ENCODE measurements at places on chromosomes 3 and 15.
A peak's percentile ranks its signal among the peaks of the same experiment; 100 is the strongest.

DNA sequence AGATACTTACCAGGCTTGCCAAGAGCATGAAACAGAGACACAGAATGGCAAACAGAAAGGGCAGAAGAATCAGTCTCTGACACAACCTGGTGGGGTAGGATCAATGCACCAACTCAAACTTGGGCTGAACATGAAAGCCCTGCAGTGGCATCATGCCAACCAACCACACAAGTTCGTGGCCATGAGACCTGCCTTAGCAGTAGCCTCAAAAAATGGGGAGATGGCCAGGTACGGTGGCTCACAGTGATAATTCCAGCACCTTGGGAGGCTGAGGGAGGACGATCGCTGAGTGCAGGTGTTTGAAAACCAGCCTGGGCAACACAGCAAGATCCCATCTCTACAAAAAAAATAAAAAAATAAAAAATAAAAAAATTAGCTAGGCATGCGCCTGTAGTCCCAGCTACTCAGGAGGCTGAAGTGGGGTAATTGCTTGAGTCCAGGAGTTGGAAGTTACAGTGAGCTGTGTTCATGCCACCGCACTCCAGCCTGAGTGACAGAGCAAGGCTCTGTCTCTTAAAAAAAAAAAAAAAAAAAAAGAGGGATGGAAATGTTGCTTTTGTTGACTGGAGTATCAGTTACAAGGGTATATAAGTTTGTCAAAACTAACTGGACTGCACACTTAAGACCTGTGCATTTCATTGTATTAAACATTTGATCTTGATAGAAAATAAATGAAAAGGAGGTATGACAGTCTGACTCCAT is 93.4 kb downstream of the XXYLT1 start:
- no peak for DNase-seq

DNA sequence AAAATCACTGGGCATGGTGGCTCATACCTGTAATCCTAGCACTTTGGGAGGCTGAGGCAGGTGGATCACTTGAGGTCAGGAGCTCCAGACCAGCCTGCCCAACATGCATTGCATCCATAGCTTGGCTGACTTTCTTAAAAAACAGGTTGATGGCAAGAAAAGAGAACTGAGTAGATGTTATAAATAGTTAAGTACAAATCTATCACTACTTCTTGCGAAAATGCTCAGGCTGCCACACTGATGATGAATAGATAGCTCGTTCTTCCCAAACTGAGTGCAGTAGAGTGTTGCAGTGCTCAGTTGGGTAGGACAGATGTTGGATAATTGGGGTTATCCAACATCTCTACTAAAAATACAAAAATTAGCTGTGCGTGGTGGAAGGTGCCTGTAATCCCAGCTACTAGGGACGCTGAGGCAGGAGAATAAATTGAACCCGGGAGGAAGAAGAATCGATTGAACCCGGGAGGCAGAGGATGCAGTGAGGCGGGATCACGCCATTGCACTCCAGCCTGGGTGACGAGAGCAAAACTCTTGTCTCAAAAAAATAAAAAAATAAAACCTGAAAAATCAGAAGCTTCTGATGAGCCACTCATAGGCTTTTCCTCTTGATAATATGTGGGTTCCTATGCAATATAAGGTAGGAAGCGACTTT is 1.2 kb downstream of the BTLA start:
- DNase-seq: peak; percentile 27

GRCh38 chr3:11140713-11141104 is 13.6 kb upstream of the HRH1 start:
- DNase-seq: no peak

DNA sequence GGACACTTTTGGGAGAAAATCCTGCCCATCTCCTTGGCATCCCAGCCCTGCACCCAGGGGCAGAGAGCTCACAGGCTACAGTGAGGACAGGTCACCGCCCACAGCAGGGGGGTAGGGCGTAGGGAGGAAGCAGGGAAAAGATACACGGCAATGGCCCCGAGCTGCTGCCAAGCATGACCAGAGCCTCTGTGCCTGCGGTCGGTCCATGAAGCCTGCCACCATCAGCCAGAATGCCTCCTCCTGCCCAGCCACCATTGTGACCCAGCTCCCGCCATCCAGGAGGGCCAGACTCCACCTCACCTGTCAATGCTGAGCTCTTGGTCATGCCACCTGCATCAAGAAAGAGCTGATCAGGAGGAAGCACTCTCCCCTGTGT is 230.7 kb downstream of the VPS13C start:
- no peak for DNase-seq

- DNase-seq: no peak
These were observed 51.6 kb downstream of the SUCLG2 start for GRCh38 chr3:67602816-67603215.

DNA sequence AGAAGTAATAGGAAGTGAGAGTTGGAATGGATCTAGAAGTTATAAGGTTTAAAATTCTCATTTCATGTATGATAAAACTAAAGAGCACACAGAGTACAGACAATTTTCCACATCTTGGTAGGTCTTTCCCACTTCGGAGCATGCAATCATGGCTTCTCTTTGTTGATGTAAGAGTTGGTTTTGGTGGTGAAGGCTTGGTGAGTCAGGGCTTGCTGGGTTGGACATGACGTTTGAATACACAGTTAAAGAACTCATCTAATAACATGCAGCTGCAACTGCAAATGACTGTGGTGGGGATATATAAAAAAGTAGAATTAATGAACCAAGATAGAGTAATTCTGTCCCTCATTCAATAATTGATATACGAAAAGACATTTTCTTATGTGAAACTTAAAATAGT is 39.5 kb upstream of the GRM7 start:
- no peak for DNase-seq

GRCh38 chr15:99009741-99010330 is 2.2 kb upstream of the PGPEP1L start:
- DNase-seq: no peak

DNA sequence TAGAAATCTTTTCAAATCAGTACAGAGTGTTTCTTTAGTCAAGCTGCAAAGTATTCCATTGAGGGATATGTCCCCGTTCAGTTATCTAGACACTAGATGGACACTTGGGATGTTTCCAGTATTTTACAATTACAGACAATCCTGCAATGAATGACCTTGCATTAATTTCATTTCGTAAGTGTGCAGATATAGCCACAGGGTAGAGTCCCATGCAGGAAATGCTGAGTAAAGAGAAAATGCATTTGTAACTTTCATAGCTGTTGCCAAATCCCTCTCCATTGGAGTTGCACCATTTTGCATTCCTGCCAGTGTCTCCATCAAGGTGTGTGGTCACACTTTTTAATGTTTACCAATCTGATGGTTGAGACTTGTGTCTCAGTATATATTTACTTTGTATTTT is 92.5 kb downstream of the LIPC start:
- no peak for DNase-seq

DNA sequence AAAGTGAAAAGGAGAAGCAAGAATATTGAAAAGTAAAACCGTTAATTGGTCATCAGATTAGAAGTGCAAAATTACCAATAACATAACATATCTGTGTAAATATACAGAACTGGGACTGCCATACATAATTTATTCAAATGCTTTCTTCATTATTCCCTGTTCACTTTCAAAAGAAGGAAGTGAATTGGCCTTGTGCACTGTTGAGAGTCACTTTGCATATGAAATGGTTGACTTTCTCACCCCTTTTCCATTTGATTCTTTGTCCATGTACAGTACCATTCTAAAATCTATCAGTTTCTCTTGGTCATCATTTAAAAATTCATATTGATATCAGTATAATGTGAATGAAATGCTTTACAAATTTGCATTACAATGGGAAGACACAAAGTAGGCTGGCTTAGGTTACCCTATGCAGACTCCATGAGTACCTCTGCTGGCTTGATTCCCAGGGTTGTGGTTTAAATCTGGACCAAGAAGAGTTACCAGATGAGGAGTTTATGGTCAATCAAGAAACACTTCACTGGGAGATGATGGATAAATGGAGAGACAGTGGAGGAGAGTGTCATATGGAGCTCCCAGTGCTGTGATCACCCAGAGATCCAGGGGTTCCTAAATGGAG is 210.9 kb upstream of the TOPAZ1 start:
- no peak for DNase-seq

GRCh38 chr3:15476378-15476777 is 45.1 kb downstream of the COLQ start:
- no peak for DNase-seq

DNA sequence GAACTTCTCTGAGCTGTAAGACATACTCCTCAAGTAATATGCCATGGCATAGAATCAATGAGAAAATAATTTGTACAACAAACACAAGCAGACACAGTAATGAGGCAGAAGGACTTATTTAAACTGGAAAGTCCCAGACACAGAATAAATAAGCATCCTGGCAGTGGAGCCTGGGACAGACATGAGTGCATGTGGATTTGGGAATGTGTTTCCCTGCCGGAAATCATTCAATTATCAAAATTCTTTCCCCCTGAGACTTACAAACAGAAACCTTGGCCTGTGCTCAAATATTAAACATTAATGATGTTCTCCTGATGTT is 520.1 kb downstream of the ROBO1 start:
- DNase-seq: no peak

DNA sequence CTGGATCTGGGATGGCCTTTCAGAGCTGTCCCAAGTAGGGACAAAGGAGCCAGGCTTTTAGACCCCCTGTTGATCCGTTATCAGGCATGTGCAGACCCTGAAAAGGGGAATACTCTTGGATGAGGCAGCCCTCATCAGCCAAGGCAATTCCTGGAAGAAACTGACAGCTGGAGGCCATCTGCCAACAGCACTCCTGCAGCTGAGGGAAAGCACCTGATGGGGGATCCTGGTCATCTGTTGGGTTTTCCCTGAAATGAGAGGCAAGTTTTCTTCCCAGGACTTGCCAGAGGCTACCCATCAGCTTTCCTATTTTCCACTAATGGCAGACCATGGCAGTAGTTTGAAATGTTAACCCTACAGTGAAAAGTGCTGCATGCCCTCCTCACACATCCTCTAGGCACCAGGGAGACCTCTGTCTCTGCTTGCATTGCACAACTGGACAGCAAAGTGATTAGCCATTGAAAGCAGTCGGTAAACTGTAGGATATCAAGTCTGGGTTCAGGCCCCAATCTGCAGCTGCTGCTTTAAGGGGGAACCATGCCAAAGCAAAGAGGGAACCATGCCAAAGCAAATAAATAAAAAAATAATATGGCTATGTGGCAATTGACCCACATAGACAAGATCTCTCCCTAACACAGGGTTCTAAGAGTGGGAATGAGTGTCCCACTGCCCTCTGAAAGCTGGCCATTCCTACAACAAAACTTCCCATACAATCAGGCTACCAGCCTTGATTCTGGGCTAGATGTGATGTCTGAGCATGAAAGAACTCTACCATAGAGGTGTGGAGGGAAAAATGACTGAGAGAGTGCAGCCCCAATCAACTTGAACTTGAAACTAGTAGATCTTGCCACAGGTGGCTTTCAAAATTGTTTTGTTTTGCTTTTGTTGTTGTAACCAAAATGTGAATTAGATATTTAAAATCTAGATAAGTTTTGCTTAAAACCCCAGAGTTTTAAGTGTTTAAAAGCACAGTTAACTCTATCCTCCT is 232.0 kb upstream of the STT3B start:
- DNase-seq: no peak

- DNase-seq: peak; percentile 20
These were observed at the start of gene LTK for GRCh38 chr15:41513506-41514227. Gene LTK (minus strand): TSS chr15:41513827. CDS start chr15:41513709, 118 bp downstream.

DNA sequence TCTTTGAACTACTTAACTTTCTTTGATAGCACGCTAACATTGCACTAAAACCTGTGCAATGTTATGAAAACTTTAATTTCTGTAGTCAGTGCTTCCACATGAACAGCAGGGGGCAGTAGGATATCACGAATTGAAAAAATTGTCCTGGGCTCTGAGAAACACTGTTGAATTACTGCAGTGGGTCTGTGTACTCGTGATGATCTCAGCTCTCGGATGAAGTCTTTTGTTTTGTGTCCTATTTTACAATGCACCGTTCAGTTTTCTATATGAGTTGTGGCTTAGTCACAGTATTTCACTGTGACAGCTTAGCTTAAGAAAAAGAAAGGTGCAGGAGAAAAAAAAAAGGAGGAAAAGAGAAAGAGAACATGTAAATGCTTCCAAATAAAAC is 141.3 kb upstream of the CCDC54 start:
- peak; percentile 28 for DNase-seq

DNA sequence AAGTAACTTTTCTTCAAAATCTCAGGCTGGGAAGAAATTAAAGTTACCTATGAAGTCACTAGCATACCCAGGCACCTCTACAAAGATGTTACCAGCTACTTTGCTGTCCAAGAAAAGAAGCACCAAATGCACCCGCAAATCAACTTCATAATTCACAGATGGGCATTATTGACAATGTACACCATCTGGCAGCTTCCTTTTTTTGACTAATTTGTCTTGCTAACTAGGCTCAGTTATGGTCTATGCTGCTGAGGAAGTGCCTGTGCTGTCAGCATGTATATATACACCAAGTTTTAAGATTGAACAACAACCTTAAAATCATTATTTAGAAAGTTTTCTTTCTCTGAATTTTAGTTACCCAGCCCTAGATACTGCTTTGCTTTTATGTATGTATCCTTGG is 93.8 kb downstream of the NSUN3 start:
- no peak for DNase-seq
